Type B pancreatic cell (in vitro differentiated cells): ENCODE measurements at places on chromosomes 6 and 20.

DNA sequence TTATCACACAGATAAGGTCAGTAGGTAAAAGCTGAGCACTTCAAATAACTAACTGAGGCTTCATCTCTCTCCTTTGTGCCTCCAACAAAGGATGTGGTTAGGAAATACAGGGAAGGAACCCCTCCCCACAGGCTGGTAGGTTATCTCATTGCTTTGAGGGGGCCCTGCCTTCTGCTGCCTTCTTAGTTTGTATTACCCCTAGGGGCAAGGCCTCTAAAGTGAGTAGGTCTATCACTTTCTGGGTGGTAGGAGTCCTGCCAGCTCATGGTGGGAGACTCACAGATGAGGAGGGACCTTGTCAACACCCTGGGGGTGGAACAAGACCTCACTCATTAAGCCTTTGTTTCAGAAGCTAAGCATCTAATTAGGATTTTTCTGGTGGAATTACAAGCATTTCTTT, 34.6 kb downstream of the EDN1 start:
- no peaks in the 10 kb centered on the region for H3K36me3 ChIP-seq
- H3K27me3 ChIP-seq = peaks cover 4% of the 10 kb centered on the region
- H3K4me3 ChIP-seq = no peak overlapping the region
- DNase-seq = no peak

- no peak overlapping the region for H3K4me3 ChIP-seq
- no peaks in the 10 kb centered on the region for H3K27me3 ChIP-seq
- no peaks in the 10 kb centered on the region for H3K4me1 ChIP-seq
- DNase-seq = no peak
- H3K36me3 ChIP-seq = peaks cover 75% of the 10 kb centered on the region
These were observed 140.4 kb downstream of the DTNBP1 start for GRCh38 chr6:15522427-15522826.

DNA sequence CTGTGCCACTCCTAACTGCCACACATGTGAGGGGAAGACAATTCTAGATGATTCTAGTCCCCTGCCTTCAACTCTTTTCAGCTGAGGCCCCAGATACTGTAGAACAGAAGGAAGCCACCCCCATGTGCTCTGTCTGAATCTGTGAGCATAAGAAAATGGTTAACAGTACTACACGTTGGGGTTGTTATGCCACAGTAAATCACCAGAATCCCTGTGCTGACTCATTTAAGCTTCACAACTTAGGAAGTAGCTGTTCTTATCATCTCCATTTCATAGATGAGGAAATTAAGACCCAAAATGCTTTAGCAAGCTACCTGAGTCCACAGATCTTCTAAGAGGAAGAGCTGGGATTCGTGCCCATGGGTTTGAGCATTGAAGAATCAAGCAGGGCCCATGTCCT, 27.4 kb upstream of the SCRT2 start:
- peaks cover 5% of the 10 kb centered on the region for H3K4me1 ChIP-seq
- DNase-seq = no peak
- H3K27ac ChIP-seq = no peak overlapping the region
- no peaks in the 10 kb centered on the region for H3K36me3 ChIP-seq
- no peak overlapping the region for H3K4me3 ChIP-seq

DNA sequence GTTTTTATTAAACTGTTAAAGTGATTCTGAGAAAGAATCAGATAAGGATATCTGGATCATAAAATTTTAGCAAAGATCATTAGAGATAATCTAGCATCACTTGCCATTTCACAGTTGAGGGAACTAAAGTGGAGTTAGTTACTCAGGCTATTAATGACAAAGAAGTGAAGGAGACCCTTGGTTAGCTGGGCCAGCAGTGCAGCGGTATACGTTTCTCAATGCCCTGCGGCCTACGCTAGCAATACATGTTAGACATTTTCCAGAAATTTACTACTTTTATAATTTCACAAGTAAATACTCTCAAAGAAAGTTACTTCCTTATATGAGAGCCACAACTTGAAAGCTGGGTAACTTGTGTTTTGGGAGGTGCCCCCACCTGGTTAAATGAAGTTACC, 28.5 kb downstream of the NEDD9 start:
- H3K27ac ChIP-seq = peak overlapping the region; percentile 89
- no peak overlapping the region for H3K4me3 ChIP-seq
- DNase-seq = no peak
- H3K4me1 ChIP-seq = peaks cover 49% of the 10 kb centered on the region

DNA sequence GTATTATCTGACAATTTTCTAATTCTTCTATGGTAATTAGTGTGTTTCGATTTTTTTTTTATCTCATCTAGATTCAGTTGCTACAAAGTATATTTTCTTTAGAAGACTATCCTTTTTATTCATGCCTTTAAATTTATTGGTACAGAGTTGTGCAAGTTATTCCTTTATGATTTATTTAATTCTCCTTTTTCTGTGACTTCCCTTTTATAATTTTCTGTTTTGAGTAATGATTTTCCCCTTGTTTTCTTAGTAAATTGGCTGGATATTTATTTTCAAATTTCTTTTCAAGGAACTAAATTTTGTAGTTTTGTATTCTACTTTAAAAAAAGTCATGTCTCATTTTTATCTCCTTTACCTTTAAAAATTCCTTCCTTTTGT, 2.4 kb upstream of the IL22RA2 start:
- no peaks in the 10 kb centered on the region for H3K4me1 ChIP-seq
- no peak overlapping the region for H3K4me3 ChIP-seq
- H3K36me3 ChIP-seq = peaks cover 4% of the 10 kb centered on the region
- no peak overlapping the region for H3K27ac ChIP-seq
- no peaks in the 10 kb centered on the region for H3K27me3 ChIP-seq
- DNase-seq = no peak

DNA sequence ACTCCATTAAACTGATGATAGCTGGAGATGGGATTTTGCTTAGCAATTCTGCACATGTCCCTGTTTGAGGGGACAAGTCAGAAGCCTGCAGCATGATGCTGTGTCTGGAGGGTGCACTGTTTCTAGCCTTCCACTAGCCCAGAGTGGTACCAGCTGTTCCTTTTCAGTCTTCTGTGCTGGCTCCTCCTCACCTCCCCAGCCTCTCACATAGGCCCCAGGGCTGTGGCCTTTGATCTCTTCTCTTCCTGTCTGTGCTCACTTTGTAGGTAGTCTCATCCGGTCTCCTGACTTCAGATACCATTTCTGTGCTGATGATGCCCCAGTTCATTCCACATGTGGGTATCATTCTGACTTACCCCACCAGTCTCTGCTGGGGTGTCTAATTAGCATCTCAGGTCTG, 126.3 kb downstream of the HIVEP1 start:
- H3K27me3 ChIP-seq = no peaks in the 10 kb centered on the region
- no peaks in the 10 kb centered on the region for H3K4me1 ChIP-seq
- H3K27ac ChIP-seq = no peak overlapping the region
- no peak overlapping the region for H3K4me3 ChIP-seq
- DNase-seq = no peak
- peaks cover 55% of the 10 kb centered on the region for H3K36me3 ChIP-seq

GRCh38 chr6:51908243-51908642, 179.2 kb downstream of the PKHD1 start:
- no peaks in the 10 kb centered on the region for H3K36me3 ChIP-seq
- H3K4me1 ChIP-seq = no peaks in the 10 kb centered on the region
- no peaks in the 10 kb centered on the region for H3K27me3 ChIP-seq

- no peaks in the 10 kb centered on the region for H3K27me3 ChIP-seq
- H3K4me1 ChIP-seq = no peaks in the 10 kb centered on the region
- H3K4me3 ChIP-seq = no peak overlapping the region
- peaks cover 32% of the 10 kb centered on the region for H3K36me3 ChIP-seq
- no peak for DNase-seq
These were observed 17.4 kb downstream of the CST7 start for GRCh38 chr20:24966317-24967012.

DNA sequence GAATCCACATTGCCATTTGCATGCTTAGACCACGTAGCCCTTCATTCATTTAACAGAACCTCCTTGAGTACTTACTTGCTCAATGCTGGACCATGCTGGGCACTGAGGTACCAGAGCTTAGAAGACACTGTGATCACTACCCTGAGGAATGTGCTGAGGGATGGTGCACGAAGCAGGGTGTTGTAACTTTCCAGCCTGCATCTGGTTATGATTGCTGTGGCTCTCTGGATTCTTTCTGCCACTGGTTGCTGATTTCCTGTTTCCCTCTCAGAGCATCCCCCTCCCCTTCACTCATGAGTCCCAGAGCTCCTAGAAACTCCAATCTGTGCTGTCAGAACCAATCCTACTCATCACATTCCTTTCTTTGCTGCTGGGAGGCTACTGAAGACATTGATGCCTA, 537.4 kb downstream of the PTPRT start:
- no peak overlapping the region for H3K27ac ChIP-seq
- H3K36me3 ChIP-seq = no peaks in the 10 kb centered on the region
- no peak overlapping the region for H3K4me3 ChIP-seq
- H3K27me3 ChIP-seq = peaks cover 3% of the 10 kb centered on the region
- H3K4me1 ChIP-seq = peaks cover 8% of the 10 kb centered on the region

- no peaks in the 10 kb centered on the region for H3K36me3 ChIP-seq
- DNase-seq = no peak
- H3K4me1 ChIP-seq = no peaks in the 10 kb centered on the region
These were observed 23.1 kb upstream of the DNAAF9 start for GRCh38 chr20:3430376-3431069.

- peak overlapping the region; percentile 98 for H3K4me3 ChIP-seq
- no peak for DNase-seq
- peaks cover 6% of the 10 kb centered on the region for H3K36me3 ChIP-seq
- peak overlapping the region; percentile 100 for H3K27ac ChIP-seq
- peaks cover 28% of the 10 kb centered on the region for H3K4me1 ChIP-seq
These were observed 611 bp upstream of the TM9SF4 start for GRCh38 chr20:32108814-32109391.

GRCh38 chr6:45843848-45844521, 171.7 kb downstream of the CLIC5 start:
- no peak overlapping the region for H3K4me3 ChIP-seq
- DNase-seq = no peak

- H3K4me1 ChIP-seq = no peaks in the 10 kb centered on the region
- H3K27ac ChIP-seq = no peak overlapping the region
- no peak for DNase-seq
These were observed 34.5 kb upstream of the HBS1L start for GRCh38 chr6:135088818-135089809.

- peaks cover 6% of the 10 kb centered on the region for H3K27me3 ChIP-seq
- DNase-seq = no peak
- no peak overlapping the region for H3K4me3 ChIP-seq
- H3K36me3 ChIP-seq = peaks cover 28% of the 10 kb centered on the region
- peaks cover 44% of the 10 kb centered on the region for H3K4me1 ChIP-seq
- H3K27ac ChIP-seq = no peak overlapping the region
These were observed 166.5 kb downstream of the TSHZ2 start for GRCh38 chr20:53138454-53139262.
